ENCODE measurements at places on chromosomes 2 and 18. TPM values are rescaled to one million over a fixed set of nuclear protein-coding genes. Genes with fewer than 3 reads are reported as not detected.

GRCh38 chr18:30889519-30890301, 152.8 kb downstream of the DSC3 start:
- DNase-seq = no peak
- no peak overlapping the region for H3K4me3 ChIP-seq
- no peaks in the 10 kb centered on the region for H3K4me1 ChIP-seq
- no peak overlapping the region for H3K27ac ChIP-seq
- no peaks in the 10 kb centered on the region for H3K36me3 ChIP-seq
- H3K27me3 ChIP-seq = no peaks in the 10 kb centered on the region

The MOCOS gene
- total RNA-seq = 0.22 TPM

DNA sequence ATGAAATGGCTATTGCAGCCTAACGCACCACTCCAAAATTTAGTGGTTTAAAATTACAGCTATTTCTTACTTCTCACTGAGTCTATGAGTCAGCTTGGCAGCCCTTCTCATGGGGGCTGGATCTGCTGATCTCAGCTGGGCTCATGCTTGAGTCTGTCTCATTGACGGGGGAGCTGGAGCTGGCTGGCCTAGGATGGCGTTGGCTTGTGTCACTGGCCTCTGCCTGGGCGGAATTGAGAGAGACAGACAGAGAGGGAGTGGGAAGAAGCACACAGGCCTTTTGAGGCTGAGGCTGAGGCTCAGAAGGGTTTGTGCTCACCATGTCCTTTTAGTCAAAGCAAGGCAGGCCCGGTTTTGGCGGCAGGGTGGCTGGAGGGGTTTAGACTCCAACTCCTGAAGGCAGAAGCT, 412.1 kb upstream of the MYT1L start:
- no peak overlapping the region for H3K27ac ChIP-seq
- no peaks in the 10 kb centered on the region for H3K36me3 ChIP-seq
- no peak for DNase-seq
- H3K4me3 ChIP-seq = no peak overlapping the region
- peaks cover 8% of the 10 kb centered on the region for H3K27me3 ChIP-seq

DNA sequence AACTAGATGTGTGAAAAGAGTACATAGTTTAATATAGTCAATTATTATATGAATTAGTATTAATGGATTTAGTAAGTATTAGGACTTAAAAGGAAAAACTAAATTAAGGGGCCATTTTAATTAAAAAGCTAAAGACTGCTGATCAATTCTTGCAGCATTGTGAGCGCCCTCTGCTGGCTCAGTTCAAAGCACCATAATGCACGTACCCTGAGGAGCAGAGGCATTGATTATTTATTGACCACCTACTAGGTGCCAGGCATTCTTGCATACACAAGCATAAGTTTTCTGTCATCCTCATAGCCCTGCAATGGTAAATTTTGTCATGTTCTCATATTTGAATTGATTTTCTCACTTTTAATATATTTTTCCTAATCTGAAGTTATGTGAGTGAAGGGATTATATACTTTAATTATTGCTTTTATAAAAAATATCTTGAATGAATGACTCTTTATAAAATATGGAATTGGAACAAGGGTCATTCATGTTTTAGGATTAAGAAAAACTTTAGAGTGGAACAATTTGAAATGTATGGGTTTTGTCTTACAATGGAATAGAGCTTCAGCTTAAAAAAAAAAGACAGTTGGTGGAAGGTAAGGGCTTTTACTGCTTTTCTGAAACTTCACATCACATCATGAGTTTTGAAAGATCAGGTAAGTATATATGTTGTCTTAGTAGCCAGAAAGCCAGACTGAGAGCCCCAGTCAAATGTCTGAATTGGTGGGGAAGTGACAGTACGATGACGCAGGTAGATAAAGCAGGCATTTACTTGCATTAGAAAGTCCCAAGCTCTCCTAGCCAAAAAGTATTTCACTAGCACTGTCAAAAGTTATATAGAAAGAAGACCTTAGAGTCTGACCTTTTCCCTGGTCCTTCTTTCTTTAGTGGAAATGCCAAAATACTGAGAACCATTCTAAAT, 9.7 kb downstream of the ITGA4 start:
- peak overlapping the region; percentile 31 for H3K4me3 ChIP-seq
- H3K27ac ChIP-seq = peak overlapping the region; percentile 58
- H3K27me3 ChIP-seq = no peaks in the 10 kb centered on the region
- H3K4me1 ChIP-seq = peaks cover 97% of the 10 kb centered on the region

The G6PC2 gene
- total RNA-seq = not detected

The MDH1B gene
- 0.96 TPM for total RNA-seq

- H3K4me1 ChIP-seq = no peaks in the 10 kb centered on the region
- no peak overlapping the region for H3K27ac ChIP-seq
- H3K36me3 ChIP-seq = no peaks in the 10 kb centered on the region
- no peaks in the 10 kb centered on the region for H3K27me3 ChIP-seq
- no peak overlapping the region for H3K4me3 ChIP-seq
Observed at GRCh38 chr2:220568296-220568695, 940.9 kb downstream of the SLC4A3 start.

DNA sequence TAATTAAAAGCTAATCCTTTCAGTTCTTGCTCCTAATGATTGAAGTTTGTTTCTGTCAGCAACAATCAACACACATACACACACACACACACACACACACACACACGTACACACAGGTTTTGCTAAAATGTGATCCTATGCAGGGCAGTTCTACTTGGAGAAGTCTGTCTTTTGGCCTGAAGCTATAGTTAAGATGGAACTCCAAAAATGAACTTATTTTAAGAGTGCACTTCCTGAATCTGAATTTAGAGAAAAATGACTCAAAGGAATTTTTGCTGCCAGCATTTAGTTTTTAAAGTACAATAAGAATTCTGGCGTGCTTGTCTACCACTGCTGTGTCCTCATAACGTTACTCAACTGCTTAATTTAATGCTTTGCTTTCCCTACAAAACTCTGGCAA, 6.6 kb downstream of the GALNT5 start:
- H3K27ac ChIP-seq = no peak overlapping the region
- no peak overlapping the region for H3K4me3 ChIP-seq
- no peaks in the 10 kb centered on the region for H3K36me3 ChIP-seq
- H3K27me3 ChIP-seq = peaks cover 24% of the 10 kb centered on the region
- H3K4me1 ChIP-seq = peaks cover 42% of the 10 kb centered on the region
- no peak for DNase-seq

- no peak overlapping the region for H3K4me3 ChIP-seq
- peaks cover 1% of the 10 kb centered on the region for H3K36me3 ChIP-seq
- no peak overlapping the region for H3K27ac ChIP-seq
- DNase-seq = no peak
- H3K27me3 ChIP-seq = no peaks in the 10 kb centered on the region
Observed at GRCh38 chr18:29154758-29155725, 978.1 kb upstream of the CDH2 start.

The PLEK gene
- 2.4 TPM for total RNA-seq

DNA sequence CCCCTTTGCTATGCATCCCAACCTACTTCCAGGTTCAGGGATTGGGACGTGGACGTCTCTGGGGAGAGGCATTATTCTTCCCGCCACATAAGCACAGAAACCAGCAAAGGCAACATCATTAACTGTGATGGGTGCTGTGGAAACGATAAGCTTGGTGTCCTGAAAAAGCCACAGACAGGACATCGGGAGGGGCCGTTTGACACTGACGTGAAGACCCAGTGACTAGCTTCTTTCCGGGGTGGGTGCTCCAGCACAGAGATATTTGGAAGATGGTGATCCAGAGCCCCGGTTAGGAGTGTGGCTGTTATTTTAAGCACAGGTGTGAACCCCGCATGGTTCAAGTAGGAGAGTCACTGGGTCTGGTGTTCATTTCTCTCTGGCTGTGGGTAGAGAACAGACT, 163.8 kb upstream of the HDAC4 start:
- no peak overlapping the region for H3K4me3 ChIP-seq
- H3K36me3 ChIP-seq = no peaks in the 10 kb centered on the region
- H3K27me3 ChIP-seq = no peaks in the 10 kb centered on the region
- no peak overlapping the region for H3K27ac ChIP-seq
- no peak for DNase-seq
- H3K4me1 ChIP-seq = no peaks in the 10 kb centered on the region

All from activated T-cell treated with anti-CD3 and anti-CD28 coated beads, Interleukin-2, amount 50 U/mL, for 72 hours (primary cell).